ENCODE measurements at places on chromosomes 4 and X. TPM values are rescaled to one million over a fixed set of nuclear protein-coding genes. Genes with fewer than 3 reads are reported as not detected.

NLGN3 gene
- 0.11 TPM for polyA plus RNA-seq

GRCh38 chr4:110137829-110138228 lies 60.6 kb downstream of the ELOVL6 start:
- no peak for DNase-seq
- H3K4me1 ChIP-seq = peaks cover 15% of the 10 kb centered on the region
- H3K27me3 ChIP-seq = no peaks in the 10 kb centered on the region
- H3K27ac ChIP-seq = no peak overlapping the region
- no peaks in the 10 kb centered on the region for H3K36me3 ChIP-seq
- H3K4me3 ChIP-seq = no peak overlapping the region

DNA sequence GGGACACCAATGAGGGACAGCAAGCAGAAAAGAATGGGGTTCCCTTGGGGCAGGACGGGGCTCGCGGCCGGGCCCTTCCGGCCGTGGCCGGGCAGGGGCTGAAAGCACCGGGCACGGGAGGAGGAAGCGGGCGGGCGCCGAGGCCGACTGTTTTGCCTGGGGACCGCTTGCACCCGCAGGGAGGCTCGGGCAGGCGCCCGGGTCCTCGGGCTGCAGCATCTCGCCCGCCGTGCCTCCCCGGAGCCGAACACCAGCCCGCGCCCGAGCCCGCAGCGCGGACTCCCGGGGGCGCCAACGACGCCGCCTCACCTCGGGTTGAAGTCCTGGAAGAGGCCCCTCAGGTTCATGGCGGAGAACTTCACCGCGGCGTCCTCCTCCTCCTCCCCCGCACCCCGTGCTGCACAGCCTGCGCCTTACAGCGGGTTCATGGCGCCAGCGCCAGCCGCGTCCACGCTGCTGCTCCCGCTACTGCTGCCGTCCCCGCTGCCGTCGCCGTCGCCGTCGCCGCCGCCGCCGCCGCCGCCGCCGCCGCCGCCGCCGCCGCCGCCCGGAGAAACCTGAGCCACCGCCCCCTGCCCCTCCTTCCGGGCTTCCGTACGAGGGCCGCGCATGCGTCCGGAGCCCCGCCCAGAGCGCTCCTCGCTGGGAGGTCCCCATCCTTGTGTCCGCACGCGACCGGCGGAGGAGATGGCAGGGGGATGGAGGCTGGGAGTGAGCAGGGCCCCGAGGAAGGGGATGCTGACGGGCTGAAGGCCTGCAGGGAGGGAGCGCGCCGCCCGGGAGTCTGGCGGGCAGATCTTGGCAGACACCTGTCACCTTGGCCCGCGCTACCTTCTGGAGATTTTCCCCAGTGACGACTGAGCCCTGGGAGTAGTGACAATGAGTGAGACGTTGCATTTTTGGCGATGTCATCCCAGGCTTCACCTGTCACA lies at the start of gene TMEM185A:
TSS of gene TMEM185A (minus strand) at position 559 of the 932 bp plus-strand sequence. CDS start at position 347, 212 bp downstream.
- no peaks in the 10 kb centered on the region for H3K36me3 ChIP-seq
- no peaks in the 10 kb centered on the region for H3K27me3 ChIP-seq
- H3K4me3 ChIP-seq = peak within 1 kb of the TSS; percentile 87
- DNase-seq = peak; percentile 69
- H3K27ac ChIP-seq = peak within 1 kb of the TSS; percentile 56

DNA sequence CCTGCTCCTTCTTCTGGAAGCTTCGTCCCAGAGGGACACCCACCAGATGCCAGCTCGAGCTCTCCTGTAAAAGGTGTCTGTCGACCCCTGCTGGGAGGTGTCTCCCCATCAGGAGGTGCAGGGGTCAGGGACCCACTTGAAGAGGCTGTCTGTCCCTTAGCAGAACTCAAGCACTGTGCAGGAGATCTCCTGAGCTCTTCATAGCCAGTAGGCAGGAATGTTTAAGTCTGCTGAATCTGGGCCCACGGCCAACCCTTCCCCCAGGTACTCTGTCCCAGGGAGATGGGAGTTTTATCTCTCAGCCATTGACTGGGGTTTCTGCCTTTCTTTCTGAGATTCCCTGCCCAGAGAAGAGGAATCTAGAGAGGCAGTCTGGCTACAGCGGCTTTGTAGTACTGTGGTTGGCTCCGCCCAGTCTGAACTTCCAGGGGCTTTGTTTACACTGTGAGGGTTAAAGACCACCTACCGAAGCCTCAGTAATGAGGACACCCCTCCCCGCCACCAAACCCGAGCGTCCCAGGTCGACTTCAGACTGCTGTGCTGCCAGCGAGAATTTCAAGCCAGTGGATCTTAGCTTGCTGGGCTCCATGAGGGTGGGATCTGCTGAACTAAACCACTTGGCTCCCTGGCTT lies 1383.0 kb upstream of the TENM3 start:
- no peaks in the 10 kb centered on the region for H3K27me3 ChIP-seq
- no peak overlapping the region for H3K4me3 ChIP-seq
- no peak for DNase-seq
- no peak overlapping the region for H3K27ac ChIP-seq
- no peaks in the 10 kb centered on the region for H3K4me1 ChIP-seq
- no peaks in the 10 kb centered on the region for H3K36me3 ChIP-seq

- H3K27ac ChIP-seq = no peak overlapping the region
- H3K36me3 ChIP-seq = no peaks in the 10 kb centered on the region
- no peaks in the 10 kb centered on the region for H3K27me3 ChIP-seq
Measured at GRCh38 chr4:79209822-79210635, 115.8 kb downstream of the NAA11 start.
